A549 treated with DMSO at 1 μM for 4 hours (cell line): ENCODE measurements at places on chromosomes 1 and 21. TPM values are rescaled to one million over a fixed set of nuclear protein-coding genes. Genes with fewer than 3 reads are reported as not detected.

C8A gene
- total RNA-seq, result not detected in 5 replicates

CATSPER4 gene
- not detected in 5 replicates for total RNA-seq

PAX7 gene
- total RNA-seq, result 0.38 to 0.56 TPM (median 0.42 TPM) in 5 replicates

MIS18A gene
- total RNA-seq, result 14.2 to 18.1 TPM (median 16.8 TPM) in 5 replicates

DENND2D gene
- total RNA-seq, result 1.0 to 1.4 TPM (median 1.3 TPM) in 5 replicates

STIL gene
- total RNA-seq, result 10.7 to 12.2 TPM (median 11.7 TPM) in 5 replicates

TFF2 gene
- total RNA-seq, result not detected in 5 replicates

S100A7A gene
- not detected in 5 replicates for total RNA-seq

KRTAP7-1 gene
- not detected in 5 replicates for total RNA-seq

SLC35A3 gene
- 5.2 to 12.8 TPM (median 10.9 TPM) in 5 replicates for total RNA-seq

MT1HL1 gene
- total RNA-seq, result not detected in 5 replicates

NFYC gene
- 33.6 to 42.5 TPM (median 40.0 TPM) in 5 replicates for total RNA-seq

C4BPA gene
- total RNA-seq, result 0.48 to 1.0 TPM (median 0.64 TPM) in 5 replicates

SLFNL1 gene
- total RNA-seq, result 0.03 to 0.07 TPM (median 0.06 TPM) in 3 of 5 replicates, not detected in the others

TRAF3IP3 gene
- total RNA-seq, result not detected in 5 replicates

F5 gene
- total RNA-seq, result 0.07 to 0.20 TPM (median 0.09 TPM) in 5 replicates

OR2T12 gene
- not detected in 5 replicates for total RNA-seq

TMEM52 gene
- 0.64 to 1.1 TPM (median 0.81 TPM) in 5 replicates for total RNA-seq

OR2M3 gene
- total RNA-seq, result not detected in 5 replicates

BRINP3 gene
- not detected in 5 replicates for total RNA-seq

CELA2A gene
- not detected in 5 replicates for total RNA-seq

KCNE1 gene
- 0.05 to 0.09 TPM in 2 of 5 replicates, not detected in the others for total RNA-seq

HPCA gene
- total RNA-seq, result 0.14 to 0.68 TPM (median 0.56 TPM) in 4 of 5 replicates, not detected in the other

HAO2 gene
- not detected in 5 replicates for total RNA-seq

NR1I3 gene
- 0.21 TPM in 1 of 5 replicates, not detected in the others for total RNA-seq

ZNF683 gene
- not detected in 5 replicates for total RNA-seq

THBS3 gene
- total RNA-seq, result 7.5 to 9.9 TPM (median 9.4 TPM) in 5 replicates

ETV3L gene
- total RNA-seq, result not detected in 5 replicates

AMY1A gene
- total RNA-seq, result not detected in 5 replicates

LRRC39 gene
- total RNA-seq, result 0.13 to 0.15 TPM (median 0.13 TPM) in 3 of 5 replicates, not detected in the others

KCNA3 gene
- not detected in 5 replicates for total RNA-seq

TAF5L gene
- 20.8 to 26.2 TPM (median 23.8 TPM) in 5 replicates for total RNA-seq

CHI3L2 gene
- 0.20 to 0.40 TPM (median 0.31 TPM) in 5 replicates for total RNA-seq

MOB3C gene
- total RNA-seq, result 4.1 to 5.1 TPM (median 4.5 TPM) in 5 replicates

ADIPOR1 gene
- total RNA-seq, result 59.5 to 72.0 TPM (median 71.2 TPM) in 5 replicates
